ENCODE measurements at places on chromosomes 1 and 21. TPM values are rescaled to one million over a fixed set of nuclear protein-coding genes. Genes with fewer than 3 reads are reported as not detected.

The DNMT3L gene
- total RNA-seq, result not detected

The HMCN1 gene
- total RNA-seq, result 0.03 TPM

The ILF2 gene
- total RNA-seq, result 276 TPM

The CACNA1S gene
- 0.01 TPM for total RNA-seq

The KCNQ4 gene
- total RNA-seq, result 0.22 TPM

The NR5A2 gene
- 8.3 TPM for total RNA-seq

The BMP8A gene
- total RNA-seq, result 0.23 TPM

The SYTL1 gene
- total RNA-seq, result 0.68 TPM

The SELL gene
- 0.29 TPM for total RNA-seq

The RGS16 gene
- 0.32 TPM for total RNA-seq

The CACHD1 gene
- 1.9 TPM for total RNA-seq

The FCN3 gene
- total RNA-seq, result not detected

The IRF6 gene
- 0.28 TPM for total RNA-seq

The CHODL gene
- not detected for total RNA-seq

The DTL gene
- 23.2 TPM for total RNA-seq

The STYXL2 gene
- not detected for total RNA-seq

The TMEM79 gene
- 10.2 TPM for total RNA-seq

The THEM5 gene
- total RNA-seq, result not detected

The PGLYRP3 gene
- not detected for total RNA-seq

The SPRR5 gene
- not detected for total RNA-seq

The KIRREL1 gene
- total RNA-seq, result 38.2 TPM

The OSCP1 gene
- 6.1 TPM for total RNA-seq

The SNAP47 gene
- 26.8 TPM for total RNA-seq

The JAM2 gene
- not detected for total RNA-seq

The ATF6 gene
- total RNA-seq, result 14.3 TPM

The ZFP69B gene
- 1.5 TPM for total RNA-seq

The LRRC3 gene
- total RNA-seq, result 1.3 TPM

The ITGB2 gene
- total RNA-seq, result 0.80 TPM

The EPHA2 gene
- total RNA-seq, result 122 TPM

The UBL4B gene
- total RNA-seq, result not detected

The OR14K1 gene
- total RNA-seq, result not detected

The EPHB2 gene
- total RNA-seq, result 47.0 TPM
